ENCODE measurements at places on chromosomes 6 and 20. TPM values are rescaled to one million over a fixed set of nuclear protein-coding genes. Genes with fewer than 3 reads are reported as not detected.

- no peaks in the 10 kb centered on the region for H3K36me3 ChIP-seq
- DNase-seq = peak; percentile 54
- no peaks in the 10 kb centered on the region for H3K27me3 ChIP-seq
- H3K4me3 ChIP-seq = no peak overlapping the region
Measured at GRCh38 chr6:47780510-47781356, 1.1 kb upstream of the OPN5 start.

DNA sequence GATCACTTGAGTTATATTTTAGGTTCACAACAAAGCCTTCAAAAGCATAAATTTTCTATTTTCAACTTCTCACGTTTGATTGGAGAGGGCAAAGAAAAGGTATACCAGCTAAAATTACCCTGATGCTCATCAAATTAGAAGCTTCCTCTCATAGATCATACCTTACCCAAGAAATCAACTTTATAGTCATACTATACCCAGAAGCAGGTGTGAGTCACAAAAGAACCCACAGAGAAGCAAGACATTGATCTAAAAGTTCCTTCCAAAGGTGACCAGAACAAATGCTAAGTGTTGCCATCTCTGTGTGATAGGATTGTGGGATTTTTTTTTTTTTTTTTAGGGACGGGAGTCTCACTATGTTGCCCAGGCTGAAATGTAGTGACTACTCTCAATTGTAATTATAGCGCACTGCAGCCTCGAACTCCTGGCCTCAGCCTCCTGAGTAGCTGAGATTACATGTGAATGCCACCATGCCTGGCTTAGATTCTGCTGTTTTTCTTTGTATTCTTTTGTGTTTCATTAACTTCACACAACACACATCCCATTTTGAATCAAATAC is 3.3 kb downstream of the EIF2S2 start:
- no peaks in the 10 kb centered on the region for H3K27me3 ChIP-seq
- H3K27ac ChIP-seq = no peak overlapping the region
- no peak overlapping the region for H3K4me3 ChIP-seq
- peaks cover 10% of the 10 kb centered on the region for H3K4me1 ChIP-seq
- H3K36me3 ChIP-seq = peaks cover 25% of the 10 kb centered on the region
- DNase-seq = no peak

- no peaks in the 10 kb centered on the region for H3K27me3 ChIP-seq
- DNase-seq = no peak
- no peaks in the 10 kb centered on the region for H3K36me3 ChIP-seq
- H3K4me1 ChIP-seq = peaks cover 28% of the 10 kb centered on the region
- peak overlapping the region; percentile 37 for H3K27ac ChIP-seq
Measured at GRCh38 chr6:150492507-150492906, 107.2 kb upstream of the PLEKHG1 start.

DNA sequence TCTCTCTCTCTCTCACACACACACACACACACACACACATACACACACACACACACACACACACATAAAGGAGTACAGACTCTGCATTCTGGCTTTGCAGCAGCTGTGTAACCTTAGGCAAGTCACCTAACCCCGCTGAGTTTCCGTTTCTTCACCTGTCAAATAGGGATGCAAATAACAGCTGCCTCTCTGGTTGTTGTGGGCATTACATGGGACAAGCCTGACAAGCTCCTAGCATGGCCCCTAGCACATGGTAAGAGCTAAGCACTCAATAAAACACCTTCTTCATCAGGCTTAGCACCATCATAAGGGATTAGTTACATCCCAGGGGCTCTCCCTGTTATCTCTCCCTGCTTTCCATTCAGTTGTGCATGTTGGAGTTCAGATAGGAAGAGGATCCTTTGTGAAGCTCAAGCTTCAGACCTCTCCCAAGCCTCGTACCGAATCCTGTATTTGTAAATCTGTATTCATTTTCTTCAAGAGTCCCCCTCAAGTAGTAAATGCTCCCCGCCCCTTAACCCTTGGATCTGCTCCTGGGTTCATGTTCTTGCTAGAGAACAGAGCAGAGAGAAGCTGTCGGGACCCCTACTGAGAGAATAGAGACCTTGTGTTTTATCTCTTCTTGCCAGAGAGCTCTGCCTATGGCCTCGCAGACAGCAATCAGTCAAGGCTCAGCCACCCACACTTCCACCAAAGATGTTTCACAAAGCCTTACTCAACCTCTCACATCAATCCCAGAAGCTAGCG is 2.2 kb downstream of the SLC13A3 start:
- H3K27me3 ChIP-seq = peaks cover 17% of the 10 kb centered on the region
- H3K4me3 ChIP-seq = no peak overlapping the region
- H3K4me1 ChIP-seq = no peaks in the 10 kb centered on the region
- H3K27ac ChIP-seq = no peak overlapping the region

- no peaks in the 10 kb centered on the region for H3K4me1 ChIP-seq
- H3K27ac ChIP-seq = no peak overlapping the region
- H3K4me3 ChIP-seq = no peak overlapping the region
- DNase-seq = no peak
Measured at GRCh38 chr6:90326404-90327057, 29.9 kb upstream of the BACH2 start.

DNA sequence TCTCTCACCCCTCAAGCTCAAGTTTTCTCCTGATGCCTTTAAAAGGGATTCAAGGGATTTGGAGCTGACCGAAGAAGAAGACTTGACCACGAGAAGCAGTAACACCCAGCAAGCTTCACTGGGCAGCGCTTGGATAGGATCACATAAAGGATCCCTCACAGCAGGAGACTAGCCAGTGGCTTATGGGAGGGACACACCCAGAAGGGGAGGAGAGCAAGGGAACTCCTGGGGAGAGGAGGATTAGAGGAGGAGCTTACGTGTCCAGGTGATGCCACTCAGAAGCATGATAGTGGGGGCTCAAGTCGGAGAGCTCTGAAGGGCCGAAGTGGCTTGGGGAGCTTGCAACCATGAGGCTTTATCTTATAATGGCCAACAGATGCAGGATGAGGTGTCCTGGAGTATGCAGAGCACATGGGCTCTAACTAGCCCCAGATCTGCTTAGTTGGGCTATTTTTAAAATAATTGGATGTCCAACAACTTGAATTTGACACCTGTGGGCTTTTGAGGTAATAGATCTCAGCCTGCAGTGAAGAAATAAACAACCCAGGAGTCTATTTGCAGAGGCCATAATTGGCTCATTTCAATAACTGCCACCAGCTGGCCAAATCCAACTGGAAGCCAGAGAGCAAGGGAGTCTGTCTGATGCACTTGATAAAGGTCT is 137.9 kb upstream of the EXOC2 start:
- H3K36me3 ChIP-seq = no peaks in the 10 kb centered on the region
- H3K4me3 ChIP-seq = no peak overlapping the region
- H3K4me1 ChIP-seq = no peaks in the 10 kb centered on the region
- DNase-seq = no peak
- H3K27me3 ChIP-seq = no peaks in the 10 kb centered on the region
- H3K27ac ChIP-seq = no peak overlapping the region

- peaks cover 8% of the 10 kb centered on the region for H3K27me3 ChIP-seq
- no peak for DNase-seq
Measured at GRCh38 chr20:46190478-46191167, 72.5 kb downstream of the CD40 start.

RAD21L1 gene
- total RNA-seq = 0.34 TPM

RAB44 gene
- 0.14 TPM for total RNA-seq

MED23 gene
- 28.3 TPM for total RNA-seq

SLC12A5 gene
- 15.2 TPM for total RNA-seq

Measured in astrocyte (in vitro differentiated cells and primary cell).